ENCODE measurements at places on chromosomes 1 and 21. TPM values are rescaled to one million over a fixed set of nuclear protein-coding genes. Genes with fewer than 3 reads are reported as not detected.

DNA sequence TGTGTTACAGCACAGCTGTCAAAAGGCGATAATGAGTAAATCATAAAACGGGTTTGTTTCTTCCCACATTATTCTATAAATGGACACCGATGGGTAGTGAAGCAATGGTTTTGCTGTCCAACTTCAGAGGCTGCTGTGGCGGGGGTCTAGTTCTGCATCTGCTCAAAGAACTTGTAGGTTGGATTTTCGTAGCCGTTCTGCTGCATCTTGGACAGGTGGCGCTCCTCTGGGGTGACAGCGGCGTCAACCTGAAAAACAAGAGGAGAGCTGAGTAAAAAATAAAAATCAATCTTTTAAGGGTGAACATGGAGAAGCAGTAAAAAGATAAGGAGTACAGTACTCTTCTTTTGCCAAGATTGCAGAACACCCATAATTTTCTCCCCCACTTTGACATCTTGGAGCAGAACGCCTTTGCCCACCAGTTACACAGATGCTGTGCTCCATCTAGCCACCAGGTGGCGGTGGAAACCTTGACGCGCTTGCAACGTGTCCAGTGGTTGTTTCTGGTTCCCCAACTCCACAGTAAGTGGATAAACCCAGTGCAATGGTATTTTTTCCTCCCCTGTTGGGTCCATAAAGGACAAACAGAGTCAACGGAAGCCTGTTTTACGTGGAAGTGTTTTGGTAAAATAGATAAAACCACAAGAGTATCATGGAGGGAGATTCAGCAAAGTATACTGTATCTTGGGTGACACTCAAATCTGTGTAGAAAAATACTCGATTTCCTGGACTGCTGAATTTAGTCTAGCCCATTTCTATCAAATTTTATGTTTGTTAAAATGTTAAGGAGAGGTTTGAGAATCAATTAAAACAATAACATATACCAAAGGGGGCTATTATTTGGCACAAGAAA lies 147.0 kb downstream of the GABPA start:
- no peak for DNase-seq

RNU1-3 gene
- polyA plus RNA-seq, result not detected

GRCh38 chr1:244802041-244802440 lies 33.4 kb upstream of the COX20 start:
- no peak for DNase-seq

TMOD4 gene
- 0.96 TPM for polyA plus RNA-seq

DNA sequence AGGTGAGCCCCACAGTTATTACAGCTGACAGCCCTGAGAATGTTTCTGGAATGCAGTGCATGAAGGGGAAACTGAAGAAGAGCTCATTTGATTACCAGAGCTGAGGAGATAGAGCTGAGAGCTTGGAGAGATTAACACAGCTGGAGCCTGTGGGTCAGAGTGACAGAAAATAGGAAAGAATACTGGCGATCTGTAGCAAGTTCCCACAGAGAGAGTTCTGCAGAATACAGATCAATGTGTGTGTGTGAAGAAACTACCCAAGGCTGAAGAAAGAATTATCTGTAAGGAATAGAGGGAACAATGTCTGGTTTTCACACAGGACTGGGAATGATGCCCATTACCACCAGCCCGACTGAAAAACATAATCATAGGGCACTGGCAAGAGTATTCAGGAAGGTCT lies 103.6 kb upstream of the SNX7 start:
- no peak for DNase-seq
